ENCODE measurements at places on chromosomes 16 and 17.

DNA sequence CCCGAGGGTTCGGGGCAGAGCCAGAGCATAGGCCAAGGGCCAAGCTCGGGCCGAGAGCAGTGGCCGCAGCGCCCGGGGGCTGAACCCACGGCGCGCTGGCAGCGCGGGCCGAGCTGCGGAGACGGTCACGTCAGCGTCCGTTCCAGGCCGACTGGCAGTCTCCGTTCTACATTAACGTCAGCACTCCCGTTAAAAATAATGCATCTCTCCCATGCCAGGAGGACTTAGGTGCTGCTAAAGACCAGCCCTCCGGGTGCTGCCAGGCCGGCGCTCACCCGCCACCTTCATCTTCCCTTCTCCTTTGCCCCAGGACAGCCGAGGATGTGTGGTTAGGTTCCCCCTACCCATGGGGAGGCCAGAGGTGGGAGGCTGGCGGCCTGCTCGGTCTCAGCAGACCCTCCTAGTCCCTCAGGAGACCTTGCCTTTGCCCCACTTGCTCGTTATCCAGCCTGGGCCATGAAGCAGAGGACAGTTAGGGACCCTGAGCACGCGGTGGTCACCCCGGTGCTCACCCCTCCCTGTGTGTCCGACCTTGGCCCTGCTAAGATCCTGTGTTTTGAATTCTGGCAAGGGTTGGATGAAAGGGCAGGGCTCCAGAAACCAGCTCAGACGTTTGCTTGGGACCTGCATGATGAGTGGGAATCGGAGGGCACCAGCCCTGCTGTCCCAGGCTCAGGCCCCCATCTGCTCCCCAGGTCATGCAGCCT lies 572 bp downstream of the MPG start:
- DNase-seq: no peak

DNA sequence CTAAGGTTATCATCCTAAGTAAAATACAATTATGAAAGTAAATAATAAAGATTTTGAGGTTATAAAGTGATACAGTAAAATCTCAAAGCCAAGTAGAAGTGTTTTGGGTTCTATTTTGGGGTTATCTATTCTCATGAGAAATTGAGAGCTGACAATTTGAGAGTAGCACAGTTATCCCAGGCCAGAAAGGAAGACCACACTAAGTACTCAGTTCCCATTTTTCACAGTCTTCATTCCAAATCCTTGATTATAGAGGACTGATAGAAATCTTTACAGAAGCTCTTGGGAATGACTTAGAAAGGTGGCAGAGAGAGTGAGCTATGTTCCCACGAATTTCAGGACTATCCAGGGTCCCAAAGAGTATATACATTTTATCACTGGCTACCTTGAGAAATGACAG lies 4.6 kb downstream of the GFOD2 start:
- no peak for DNase-seq

- DNase-seq: no peak
Measured at GRCh38 chr16:57315416-57315815, 30.9 kb upstream of the PLLP start.

GRCh38 chr16:19860166-19861041 lies 24.2 kb downstream of the GPRC5B start:
- no peak for DNase-seq

DNA sequence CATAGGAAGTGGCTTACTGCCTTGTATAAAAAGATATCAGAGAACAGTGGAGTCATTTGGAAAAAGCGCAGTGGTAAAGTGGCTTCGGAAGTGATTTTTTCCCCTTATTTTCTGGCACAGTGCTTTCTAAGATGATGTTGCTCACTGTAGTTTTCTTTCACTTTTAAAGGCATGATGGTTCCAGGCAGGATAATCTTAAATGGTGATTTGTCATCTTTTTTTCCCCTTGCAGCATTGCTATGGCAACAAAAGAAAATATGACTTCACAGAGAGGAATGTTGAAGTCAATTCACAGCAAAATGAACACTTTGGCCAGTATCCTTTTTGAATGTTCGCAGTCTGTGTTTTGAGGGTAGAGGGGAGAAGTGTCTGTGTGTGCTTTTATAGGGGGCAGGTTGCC lies 42.5 kb downstream of the GOSR1 start:
- no peak for DNase-seq
